Activated naive CD8-positive, alpha-beta T cell treated with anti-CD3 and anti-CD28 coated beads, Interleukin-2, amount 50 U/mL, for 24 hours (primary cell): ENCODE measurements at places on chromosomes 13 and 19.

DNA sequence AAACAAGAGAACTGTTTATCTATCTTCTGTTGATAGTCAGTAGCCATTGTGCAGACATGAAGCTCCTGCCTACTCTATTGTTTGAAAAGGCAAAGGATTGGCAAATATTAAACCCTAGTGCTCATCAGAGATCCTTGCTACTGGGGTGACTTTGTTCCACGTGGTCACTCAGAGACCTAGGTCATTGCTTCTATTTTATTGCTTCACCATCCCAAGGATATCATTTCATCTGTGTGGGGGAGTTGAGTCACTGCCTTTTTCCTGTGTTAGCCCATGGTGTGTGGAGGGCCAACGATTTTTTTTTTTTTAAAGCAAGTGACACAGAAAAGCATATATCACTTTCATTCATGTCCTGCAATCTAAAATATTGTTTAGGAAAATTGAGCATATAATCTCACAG is 254.1 kb upstream of the RXFP2 start:
- DNase-seq: no peak

GRCh38 chr13:47997384-47997783 is 3.7 kb downstream of the SUCLA2 start:
- DNase-seq: no peak

- DNase-seq: peak; percentile 75
Measured at GRCh38 chr19:35142606-35143230, 337 bp upstream of the FXYD7 start.

- DNase-seq: no peak
Measured at GRCh38 chr19:18967358-18968146, 26.5 kb upstream of the HOMER3 start.

GRCh38 chr19:17127671-17128070 is 52.1 kb downstream of the MYO9B start:
- no peak for DNase-seq

- no peak for DNase-seq
Measured at GRCh38 chr13:103883164-103883563, 816.9 kb upstream of the SLC10A2 start.

DNA sequence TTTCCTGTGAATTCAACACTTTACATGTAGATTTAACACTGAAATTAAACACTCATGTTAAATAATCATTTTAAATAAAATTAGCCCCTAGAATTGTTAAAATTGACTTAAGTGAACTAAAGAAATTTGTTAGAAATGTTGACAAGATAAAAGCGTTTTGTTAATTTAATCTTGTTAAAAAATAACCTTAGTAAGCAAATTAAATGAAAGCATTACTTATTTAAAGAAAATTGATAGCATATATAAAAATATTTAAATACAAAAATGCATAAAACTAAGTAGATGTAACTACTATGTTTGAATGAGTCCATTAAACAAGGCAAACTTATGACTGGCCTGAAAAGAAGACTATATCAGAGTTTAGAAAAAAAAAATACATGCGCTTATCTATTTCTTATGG is 99.0 kb upstream of the TRPC4 start:
- no peak for DNase-seq

GRCh38 chr19:12647047-12647446 is 19.5 kb downstream of the MAN2B1 start:
- no peak for DNase-seq

GRCh38 chr13:19067767-19068166 is 113.9 kb downstream of the TUBA3C start:
- no peak for DNase-seq

GRCh38 chr13:98575009-98575903 is 1.7 kb downstream of the STK24 start:
- DNase-seq: no peak

DNA sequence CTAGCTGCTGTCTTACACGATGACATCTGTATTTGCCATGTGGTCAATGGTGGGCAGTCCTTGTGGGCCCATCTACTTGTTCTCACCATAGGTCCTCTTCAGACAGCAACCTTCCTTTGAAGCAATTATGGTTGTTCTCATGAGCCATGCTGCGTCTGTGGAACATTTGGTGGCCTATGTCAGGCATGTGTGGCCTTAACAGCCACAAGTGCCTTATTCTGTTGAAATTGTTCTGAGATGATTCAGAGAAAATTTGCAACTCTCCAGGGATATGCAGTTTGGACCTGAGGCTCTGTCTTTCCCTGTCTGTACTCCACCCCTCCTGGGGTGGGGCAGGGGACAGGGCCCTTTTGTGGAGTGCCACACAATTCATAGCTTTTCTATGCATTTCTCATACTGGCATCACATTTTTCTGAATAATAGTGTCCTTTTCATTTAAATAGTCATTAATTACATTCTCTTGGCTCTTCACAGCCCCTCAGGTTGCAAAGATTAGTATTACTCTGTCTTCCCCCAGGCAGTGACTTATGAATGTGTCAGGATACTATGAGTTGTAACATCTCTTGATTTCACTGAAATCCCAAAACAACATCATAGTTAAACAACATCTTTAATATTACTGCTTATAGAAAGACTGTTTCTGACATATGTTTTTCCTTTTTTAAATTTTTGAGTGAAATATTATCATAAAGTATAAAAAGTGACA is 102.1 kb downstream of the ITGBL1 start:
- DNase-seq: no peak
